Sigmoid colon (tissue), 7 donors: ENCODE measurements at places on chromosomes 4 and X. TPM values are rescaled to one million over a fixed set of nuclear protein-coding genes. Genes with fewer than 3 reads are reported as not detected.

Gene SPANXN2
- total RNA-seq: not detected

Gene DGAT2L6
- not detected for total RNA-seq

Gene RNF212
- total RNA-seq: 8.9 TPM

Gene GLUD2
- total RNA-seq: 0.82 TPM

Gene RELL1
- 63.2 TPM for total RNA-seq

Gene CETN2
- 50.4 TPM for total RNA-seq

Gene SNCA
- 27.0 TPM for total RNA-seq

Gene ENPP6
- total RNA-seq: 0.27 TPM

Gene BMPR1B
- 1.8 TPM for total RNA-seq

Gene ADAMTS3
- total RNA-seq: 1.1 TPM

Gene STK32B
- 1.8 TPM for total RNA-seq

Gene HSFX2
- not detected for total RNA-seq

Gene AR
- total RNA-seq: 9.1 TPM

Gene POU3F4
- 0.71 TPM for total RNA-seq

Gene ZIC3
- not detected for total RNA-seq

Gene MAGEA8
- total RNA-seq: not detected

DNA sequence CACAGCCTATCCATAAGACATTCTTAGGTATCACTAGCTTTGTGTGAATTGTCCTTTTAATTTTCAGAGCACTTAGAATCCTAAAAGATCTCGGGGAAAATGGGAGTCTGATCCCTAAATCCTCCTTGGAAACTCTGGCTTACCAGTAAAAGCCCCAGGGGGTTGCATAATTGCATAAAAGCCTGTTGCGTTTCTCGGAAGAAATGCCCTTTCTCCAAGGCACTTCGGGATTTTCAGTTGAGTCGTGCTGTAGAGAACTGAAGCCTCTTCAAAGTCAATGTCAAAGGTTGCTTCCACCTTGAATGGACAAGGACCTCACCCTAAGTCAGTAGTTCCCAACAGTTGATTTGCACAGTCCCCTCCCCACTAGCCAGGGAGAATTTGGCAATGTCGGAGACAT lies 20.8 kb downstream of the FAM184B start:
- DNase-seq: no peak

DNA sequence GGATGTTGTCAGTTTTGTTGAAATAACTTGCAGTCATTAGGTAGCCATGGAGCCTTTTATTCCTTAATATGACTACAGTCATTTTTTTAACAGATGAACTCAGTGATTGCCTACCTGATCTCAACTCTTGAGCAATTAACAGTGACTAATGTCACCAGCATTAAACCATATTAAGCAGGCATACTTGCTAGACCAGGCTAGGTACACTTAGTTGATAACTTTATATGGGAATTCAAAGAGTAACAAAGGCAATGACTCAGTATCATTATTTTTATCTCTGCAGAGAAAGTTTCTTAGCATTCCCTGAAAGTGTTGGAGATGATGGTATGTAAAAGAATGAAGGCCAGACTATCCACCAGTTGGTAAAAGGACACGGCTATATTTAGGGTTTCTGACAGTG lies at the start of gene C4orf54:
TSS of gene C4orf54 (minus strand) at position 31 of the 400 bp plus-strand sequence. CDS start 3,180 bp downstream, outside the sequence.
- DNase-seq: no peak

DNA sequence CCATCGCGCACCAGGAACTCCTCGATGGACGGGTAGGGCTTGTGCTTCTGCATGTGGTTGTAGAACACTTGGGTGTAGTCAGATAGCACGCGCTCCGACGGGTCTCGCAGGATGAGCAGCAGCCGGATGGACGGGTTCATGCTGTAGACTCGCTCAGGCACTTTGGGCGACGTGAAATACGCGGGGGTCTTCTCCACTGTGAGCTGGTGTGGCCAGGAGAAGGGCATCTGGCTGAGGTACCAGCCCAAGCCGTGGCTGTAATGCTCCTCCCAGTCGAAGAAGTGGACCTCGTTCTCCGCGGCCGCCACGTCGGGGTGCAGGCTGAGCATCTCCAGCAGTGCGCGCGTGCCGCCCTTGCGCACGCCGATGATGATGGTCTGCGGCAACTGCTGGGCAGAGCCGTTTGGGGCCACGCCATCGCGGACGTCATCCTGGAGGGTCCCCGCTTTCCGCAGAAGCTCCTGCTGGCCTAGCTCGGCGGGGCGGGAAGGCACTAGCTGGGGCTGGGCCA lies 29.2 kb downstream of the HS3ST1 start:
- DNase-seq: peak; percentile 61

- no peak for DNase-seq
Measured at GRCh38 chr4:164648151-164648848, 105.6 kb upstream of the SMIM31 start.

DNA sequence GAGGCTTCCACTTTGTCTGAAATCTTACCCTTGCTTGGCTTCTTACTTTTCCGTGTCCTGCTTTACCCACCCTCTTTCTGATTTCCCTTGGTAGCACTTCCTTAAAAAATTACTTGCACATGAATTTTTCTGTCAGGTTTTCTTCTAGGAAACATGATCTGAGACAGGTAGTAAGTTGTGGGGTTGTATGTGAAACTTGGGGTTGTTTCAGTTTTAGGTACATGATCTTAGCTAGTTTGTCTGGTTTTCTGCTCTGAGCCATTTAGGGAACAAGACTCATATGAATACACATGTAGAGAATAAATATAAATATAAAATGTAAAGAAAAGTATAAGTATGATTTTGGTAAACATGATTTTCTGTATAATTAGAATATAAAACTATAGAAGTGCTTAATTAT lies 17.4 kb upstream of the ARMCX2 start:
- DNase-seq: no peak

GRCh38 chrX:74246524-74246923 lies 57.5 kb upstream of the ZCCHC13 start:
- no peak for DNase-seq

DNA sequence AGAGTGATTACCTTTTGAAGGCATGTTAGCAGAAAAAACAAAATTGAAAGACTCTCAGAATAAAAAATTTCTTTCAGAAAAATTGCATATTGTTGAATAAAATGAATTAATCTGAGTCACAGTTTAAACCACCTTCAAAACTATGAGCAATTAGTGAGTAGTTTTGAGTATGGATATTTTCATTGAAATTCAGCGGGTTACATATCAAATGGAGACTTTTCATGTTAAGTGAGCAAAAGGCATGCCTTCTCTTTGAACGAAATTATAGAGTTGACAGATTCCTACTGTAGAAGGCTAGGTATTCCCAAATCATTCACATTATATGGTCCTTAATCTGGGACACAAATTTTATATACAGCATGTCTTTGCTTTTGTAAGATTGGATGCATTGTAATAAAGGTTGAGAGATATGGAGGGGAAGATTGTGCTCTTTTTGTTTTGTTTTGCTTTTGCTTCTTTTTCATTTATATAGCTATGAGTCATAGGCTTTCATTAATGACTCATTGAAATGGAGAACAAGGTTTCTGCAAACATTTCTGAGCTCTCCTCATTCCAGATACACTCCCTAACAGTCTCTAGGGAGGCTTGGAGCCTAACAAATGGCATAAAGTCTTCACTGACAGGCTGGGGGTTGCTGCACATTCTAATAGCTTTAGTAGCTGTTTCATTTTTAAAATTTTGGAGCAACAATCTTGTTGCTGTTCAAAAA lies 21.6 kb downstream of the PCDH18 start:
- DNase-seq: no peak

GRCh38 chrX:132853040-132853439 lies 105.4 kb downstream of the HS6ST2 start:
- DNase-seq: no peak

DNA sequence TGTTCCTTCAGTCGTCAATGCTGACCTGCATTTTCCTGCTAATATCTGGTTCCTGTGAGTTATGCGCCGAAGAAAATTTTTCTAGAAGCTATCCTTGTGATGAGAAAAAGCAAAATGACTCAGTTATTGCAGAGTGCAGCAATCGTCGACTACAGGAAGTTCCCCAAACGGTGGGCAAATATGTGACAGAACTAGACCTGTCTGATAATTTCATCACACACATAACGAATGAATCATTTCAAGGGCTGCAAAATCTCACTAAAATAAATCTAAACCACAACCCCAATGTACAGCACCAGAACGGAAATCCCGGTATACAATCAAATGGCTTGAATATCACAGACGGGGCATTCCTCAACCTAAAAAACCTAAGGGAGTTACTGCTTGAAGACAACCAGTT lies 12.6 kb downstream of the TLR8 start:
- DNase-seq: no peak

- no peak for DNase-seq
Measured at GRCh38 chr4:185955826-185956543, 113.0 kb upstream of the TLR3 start.

- DNase-seq: no peak
Measured at GRCh38 chr4:25663781-25664180, 8.1 kb downstream of the SLC34A2 start.

GRCh38 chr4:84091266-84091665 lies 407.8 kb downstream of the NKX6-1 start:
- no peak for DNase-seq

DNA sequence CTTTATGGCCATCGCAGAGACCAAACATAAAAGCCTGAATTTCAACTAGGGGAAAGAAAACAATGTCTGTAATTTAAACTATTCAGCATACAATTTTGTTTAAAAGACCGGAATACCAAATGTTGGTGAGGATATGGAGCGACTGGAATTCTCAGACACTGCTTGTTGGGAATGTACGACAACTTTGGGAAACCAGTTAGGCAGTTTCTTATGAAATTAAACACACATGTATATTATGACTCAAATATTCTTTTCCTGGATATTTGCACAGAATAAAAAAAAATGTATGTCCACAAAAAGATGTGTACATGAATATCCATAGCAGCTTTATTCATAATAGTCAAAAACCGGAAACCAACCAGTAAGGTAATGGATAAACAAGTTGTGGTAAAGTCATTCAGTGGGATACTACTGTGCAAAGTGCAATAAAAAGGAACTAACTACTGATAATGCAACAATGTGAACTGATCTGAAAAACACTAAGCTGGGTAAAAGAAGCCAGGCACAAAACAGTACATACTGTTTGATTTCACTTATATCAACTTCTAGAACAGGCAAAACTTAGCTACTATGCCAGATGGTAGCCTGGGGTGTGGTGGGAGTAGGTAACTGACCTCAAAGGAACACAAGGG lies 152.7 kb upstream of the FTHL17 start:
- DNase-seq: no peak

DNA sequence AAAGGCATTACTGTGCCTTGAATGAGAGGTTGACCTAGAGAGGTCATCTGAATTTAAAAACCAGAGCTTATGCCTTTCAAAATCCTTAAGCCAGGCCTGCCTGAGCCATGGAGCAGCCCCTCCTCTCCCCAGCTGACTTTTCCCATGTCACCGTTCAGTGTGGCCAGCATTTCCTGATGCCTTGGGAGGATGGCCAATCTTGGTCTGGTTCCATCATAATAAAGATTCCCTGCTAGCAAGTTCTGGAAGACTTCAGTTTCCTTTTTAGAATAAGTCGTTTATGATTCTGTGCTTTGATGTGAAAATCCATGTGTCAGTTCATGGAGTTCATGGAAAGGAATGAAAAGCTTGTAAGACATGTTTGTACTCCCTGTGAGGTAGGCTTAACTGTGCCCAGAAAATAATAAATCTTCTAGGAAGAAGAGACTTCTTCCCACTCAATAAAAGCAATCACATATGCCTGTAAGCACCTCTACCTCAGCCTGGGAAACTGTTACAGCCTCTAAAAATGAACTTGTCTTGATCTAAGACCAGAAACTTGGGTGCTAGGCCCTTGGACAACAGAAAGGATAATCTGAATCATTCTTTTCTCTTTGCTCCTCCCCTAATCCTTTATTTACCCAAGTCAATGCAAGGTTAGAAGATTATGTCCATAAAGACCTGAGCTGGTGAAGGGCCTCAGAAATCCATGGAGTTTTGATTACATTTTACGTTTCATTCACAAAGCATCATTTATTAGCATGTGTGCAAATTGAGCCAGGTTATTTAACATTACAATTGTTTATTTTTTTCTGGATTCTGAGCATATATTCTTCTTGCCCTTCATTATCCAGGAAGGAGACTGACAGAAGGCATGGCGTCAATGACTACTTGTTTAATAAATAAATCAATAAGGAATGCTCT lies 84.0 kb upstream of the TBC1D9 start:
- no peak for DNase-seq

GRCh38 chrX:134603806-134604700 lies 54.2 kb downstream of the PLAC1 start:
- no peak for DNase-seq

DNA sequence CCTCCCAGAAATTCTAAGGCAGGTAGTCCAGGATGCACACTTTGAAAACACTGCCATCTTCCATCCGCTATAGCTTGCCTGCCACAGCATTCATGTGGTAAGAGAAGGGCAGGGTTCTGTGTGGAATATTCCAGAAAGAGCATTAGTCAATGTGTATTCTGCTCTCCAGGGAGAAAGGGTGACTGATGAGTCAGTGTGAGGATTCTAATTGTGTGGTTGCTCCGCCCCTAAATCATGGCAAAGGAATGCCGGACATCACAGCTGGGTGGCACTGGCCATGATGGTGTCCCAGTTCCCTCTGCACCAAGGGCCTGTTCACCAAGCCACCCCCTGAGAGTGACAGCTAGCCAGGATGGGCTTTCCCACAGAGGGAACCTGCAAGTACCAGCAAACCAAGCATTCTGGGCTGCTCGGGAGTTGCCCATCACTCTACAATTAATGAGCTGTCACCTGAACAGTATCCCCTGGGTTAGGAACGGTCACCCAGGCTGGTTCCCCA lies 9.5 kb downstream of the IDS start:
- DNase-seq: no peak

- no peak for DNase-seq
Measured at GRCh38 chr4:18435781-18436180, 414.2 kb upstream of the LCORL start.

GRCh38 chrX:108224218-108224617 lies 132.6 kb downstream of the ATG4A start:
- no peak for DNase-seq

GRCh38 chrX:40853004-40853815 lies 117.9 kb upstream of the MED14 start:
- DNase-seq: no peak

DNA sequence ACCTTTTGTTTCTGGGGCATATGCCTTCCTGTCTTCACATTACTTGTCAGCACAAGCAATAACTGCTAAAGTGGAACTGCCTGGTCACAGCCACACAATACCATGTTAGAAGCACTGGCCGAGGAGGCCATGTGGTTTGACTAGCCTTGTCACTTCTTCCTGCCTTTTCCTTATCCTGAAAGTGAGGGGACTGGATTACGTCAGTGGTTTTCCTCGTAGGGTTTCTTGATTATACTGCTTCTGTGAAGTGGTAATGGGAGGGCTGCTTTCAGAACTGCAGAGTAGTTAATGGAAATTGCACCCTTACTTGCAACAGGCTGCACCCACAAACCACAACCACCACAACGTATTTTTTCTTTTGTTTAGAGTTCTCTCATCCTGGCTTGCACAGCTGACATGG lies 26.6 kb downstream of the ZRSR2 start:
- no peak for DNase-seq

- DNase-seq: no peak
Measured at GRCh38 chr4:85656759-85657505, 182.0 kb downstream of the ARHGAP24 start.
